ENCODE measurements at places on chromosomes 5 and 9.

GRCh38 chr5:95876782-95877181 is 54.3 kb upstream of the GLRX start:
- no peak for DNase-seq

GRCh38 chr5:2030131-2030530 is 147.4 kb upstream of the IRX4 start:
- no peak for DNase-seq

DNA sequence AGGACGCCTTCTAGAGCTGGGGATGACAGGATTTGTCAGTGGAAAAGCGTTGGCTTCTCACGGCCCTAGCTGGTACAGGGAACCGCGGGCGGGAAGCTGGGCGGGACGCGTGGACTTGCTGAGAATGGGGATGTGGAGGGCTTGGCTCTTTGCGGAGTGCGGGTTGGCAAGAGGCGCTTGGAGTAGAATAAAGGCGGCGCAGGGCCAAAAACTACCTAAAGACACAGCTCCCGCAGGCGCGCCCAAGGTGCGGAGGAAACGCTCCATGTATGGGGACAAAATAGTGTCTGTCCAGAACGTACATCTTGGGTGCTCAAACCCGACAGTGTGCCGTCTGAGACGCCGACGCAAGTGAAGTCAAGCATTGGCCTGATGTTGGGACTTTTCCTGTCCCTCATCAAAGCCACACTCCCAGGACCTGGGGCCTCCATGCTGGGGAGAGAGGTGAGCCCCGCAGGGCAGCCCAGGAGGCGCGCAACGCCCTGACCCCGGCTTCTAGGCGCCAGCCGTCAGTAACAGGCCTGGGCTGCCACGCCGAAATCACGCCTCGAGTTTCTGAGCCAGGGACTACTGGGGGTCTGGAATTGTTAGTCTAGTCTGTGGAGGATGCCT is 1.6 kb upstream of the NKX2-5 start:
- no peak for DNase-seq

- DNase-seq: no peak
Observed at GRCh38 chr9:129624947-129625346, 1.0 kb upstream of the NTMT1 start.

DNA sequence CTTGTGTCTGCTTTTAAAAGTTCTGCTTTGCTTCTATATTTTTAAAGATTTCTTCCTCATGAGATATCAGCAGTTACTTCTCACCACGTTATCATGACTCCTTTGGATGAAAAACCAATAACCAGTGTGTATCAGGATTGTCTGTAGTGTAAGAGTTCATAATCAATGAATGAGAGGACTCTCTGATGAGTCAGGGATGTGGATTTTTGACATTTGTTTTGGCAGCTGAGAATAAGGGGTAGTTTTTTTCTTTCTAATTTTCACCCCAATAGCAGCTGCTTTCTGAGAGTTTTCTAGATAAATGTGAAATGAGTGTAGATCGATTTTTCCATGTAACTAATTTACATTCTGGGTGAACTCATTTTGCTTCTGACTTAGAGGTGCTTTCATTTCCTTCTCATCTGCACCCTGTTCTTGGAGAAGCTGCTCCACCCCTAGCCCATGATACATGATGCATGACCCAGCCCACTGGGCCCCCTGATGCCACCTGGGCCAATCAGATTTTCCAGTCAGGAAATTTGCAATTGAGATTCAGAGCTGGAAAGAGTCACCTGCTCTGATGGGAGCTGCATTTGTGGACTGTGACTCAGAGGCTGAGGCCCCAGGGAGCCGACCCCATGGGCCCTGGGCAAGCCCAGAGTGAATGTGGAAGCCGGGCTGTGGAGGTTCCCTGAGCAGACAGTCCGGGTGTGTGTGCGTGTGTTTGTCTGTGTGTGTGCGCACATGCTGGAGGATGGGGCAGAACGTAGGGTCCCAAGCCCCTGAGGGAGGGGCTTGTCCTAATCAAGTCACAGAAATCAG is 159.3 kb downstream of the RGS3 start:
- DNase-seq: peak; percentile 62

- no peak for DNase-seq
Observed at GRCh38 chr5:141636106-141636412, 590 bp downstream of the HDAC3 start.

DNA sequence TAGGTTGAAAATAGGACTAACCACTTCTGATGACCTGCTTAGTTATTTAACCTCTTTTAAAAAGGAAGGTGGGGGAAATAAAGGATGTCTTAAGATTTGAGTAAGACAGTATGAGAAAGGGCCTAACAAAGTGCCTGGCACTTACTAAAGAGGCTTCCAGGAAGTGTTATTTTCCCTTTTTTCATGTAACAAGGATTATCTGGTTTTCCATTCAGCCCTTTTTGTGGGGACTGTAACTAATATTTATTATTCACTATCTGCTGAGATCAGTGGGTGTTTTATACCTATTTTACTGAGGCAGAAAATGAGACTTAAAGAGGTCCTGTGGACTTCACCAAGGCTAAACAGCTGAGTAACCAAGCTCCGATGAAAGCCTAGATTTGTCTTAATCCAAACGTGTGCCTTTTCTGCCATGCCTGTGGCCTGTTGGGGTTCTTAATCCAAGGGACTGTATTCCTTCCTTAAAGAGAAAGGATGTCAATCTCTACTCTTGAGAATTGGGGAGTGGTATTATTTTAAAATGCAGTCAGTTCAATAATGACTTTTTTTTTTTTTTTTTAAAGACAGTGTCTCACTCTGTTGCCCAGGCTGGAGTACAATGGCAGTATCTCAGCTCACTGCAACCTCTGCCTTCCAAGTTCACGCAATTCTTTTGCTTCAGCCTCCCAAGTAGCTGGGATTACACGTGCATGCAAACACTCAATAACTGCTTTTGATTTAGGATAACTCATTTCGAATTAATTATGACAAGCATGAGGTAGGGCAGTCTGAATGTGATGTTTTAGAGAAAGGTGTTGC is 6.5 kb downstream of the JMY start:
- no peak for DNase-seq

Measured in SJSA1 (cell line).